ENCODE measurements at places on chromosomes 6 and 20.

DNA sequence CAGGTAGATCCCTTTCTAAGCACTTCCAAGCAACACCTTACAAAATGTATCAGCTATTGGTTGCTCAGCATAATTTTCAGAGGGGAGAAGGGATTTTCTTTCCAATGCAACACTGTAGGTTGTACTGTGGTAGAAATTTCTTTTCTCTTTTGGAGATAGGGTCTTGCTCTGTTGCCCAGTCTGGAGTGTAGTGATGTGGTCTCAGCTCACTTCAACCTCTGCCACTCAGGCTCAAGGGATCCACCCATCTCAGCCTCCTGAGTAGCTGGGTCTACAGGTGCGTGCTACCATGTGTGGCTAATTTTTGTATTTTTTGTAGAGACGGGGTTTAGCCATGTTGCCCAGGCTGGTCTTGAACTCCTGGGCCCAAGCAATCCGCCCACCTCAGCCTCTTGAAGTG lies 16.3 kb downstream of the RAD21L1 start:
- DNase-seq = no peak

GRCh38 chr20:41232973-41233926 lies 84.3 kb downstream of the ZHX3 start:
- peak; percentile 21 for DNase-seq

- no peak for DNase-seq
Measured at GRCh38 chr20:8652396-8652795, 416.5 kb upstream of the PLCB4 start.

DNA sequence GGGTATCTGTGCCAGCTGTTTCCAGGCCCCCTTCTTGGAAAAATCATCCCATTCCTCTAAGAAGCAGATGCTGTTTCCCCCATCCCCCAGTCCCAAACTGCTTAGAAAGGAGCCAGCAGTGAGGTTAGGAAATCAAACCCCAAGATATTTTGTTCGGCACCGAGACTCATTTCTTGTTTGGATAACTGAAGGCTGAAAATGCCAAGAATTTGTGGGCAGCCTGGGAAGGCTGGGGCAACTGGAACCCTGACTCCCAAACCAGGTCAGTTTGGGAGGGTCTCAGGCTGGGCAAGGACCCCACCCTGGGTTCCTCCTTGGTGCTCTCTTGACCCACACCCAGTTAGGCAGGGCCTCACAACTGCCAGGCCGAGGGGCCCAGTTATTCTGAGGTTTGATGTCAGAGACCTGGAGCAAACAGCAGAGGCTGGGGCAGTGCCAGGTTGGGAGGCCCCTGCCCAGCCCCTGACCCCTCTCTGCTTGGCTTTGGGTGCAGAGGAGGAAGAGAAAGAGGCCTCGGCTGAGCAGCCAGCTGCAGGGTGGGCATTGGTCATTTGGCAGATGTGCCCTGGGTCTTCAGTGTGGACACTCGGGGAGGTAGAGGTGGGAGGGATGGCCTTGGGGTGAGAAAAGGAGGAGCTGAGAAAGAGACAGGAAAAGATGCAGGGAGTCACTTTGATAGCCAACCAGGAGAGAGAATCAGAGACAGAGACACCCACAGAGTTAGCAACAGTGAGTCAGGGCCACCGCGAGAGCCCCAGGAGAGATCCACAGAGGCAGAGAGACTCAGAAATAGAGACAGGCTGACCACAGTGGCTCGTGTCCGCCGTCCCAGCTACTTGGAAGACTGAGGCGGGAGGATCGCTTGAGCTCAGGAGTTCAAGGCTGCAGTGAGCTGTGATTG lies 5.0 kb downstream of the ANGPT4 start:
- no peak for DNase-seq

DNA sequence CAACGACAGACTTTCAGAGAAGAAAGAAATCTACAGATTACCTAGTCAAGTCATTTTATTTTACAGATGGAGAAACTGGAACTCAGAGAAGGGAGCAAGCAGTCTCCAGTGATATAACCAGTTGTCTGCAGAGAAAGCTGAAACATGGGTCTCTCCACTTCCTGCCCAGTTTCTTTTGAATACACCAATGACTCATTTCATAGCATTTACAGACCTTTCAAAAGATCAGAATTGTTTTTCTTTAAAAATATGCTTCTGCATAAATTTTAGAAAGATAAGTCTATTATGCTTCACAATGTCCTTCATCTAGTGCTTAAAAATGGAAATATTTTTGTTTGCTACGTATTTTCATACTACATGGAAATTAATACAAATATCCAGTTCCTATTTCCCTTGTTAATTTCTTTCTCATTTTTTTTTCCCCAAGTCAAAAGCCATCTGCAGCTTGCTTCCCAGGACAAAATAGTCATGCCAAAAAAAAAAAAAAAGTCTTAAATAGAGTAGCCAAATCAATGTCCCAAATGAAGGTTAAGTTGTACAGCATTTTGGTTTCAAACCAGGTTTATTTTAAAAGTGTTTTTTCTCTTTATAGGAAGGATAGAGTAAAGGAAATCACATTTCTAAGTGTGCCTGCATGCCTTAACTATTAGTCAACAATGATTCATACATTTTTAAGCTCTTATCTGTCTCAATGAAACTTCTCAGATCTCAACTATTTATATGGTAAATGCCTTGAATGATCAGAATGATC lies 36.9 kb downstream of the ARHGAP18 start:
- peak; percentile 36 for DNase-seq

GRCh38 chr6:26420688-26421171 lies 18.7 kb downstream of the BTN3A1 start:
- DNase-seq = peak; percentile 15

DNA sequence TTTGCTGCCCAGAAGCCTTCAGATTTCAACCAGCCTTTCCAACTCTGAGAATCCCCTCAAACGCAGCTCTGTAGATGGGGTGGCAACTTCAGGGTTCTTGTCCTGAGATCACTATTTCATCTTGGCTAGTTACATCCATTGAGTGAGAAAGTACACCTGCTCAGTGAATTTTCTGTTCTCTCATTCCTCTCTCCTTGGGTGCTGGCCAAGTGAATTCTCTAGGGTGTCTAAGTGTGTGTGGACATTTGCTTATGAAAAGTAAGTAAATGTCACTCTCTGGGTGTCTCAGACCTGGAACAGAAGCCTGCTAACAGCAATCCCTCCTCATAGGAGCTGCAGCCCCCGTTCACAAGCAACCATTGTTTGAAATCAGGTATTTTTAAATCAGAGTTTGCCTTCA lies 3.8 kb downstream of the RIN2 start:
- peak; percentile 40 for DNase-seq

GRCh38 chr6:14882394-14883026 lies 363.4 kb upstream of the JARID2 start:
- DNase-seq = peak; percentile 38

DNA sequence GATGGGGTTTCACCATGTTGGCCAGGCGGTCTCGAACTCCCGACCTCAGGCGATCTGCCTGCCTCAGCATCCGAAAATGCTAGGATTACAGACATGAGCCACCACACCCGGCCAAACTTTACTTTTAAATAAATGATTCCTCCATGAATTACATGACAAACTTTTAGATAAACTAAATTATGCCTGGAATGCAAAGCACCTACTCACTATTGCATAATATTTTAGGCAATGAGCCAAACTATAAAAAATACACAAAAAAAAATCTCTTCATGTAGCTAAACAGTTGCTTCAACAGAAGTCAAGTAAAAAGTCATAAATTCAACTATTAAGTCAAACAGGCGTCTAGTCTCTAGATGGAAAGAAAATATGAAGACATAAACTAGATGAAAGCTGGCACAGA lies 56.5 kb downstream of the PTPRK start:
- DNase-seq = peak; percentile 61

DNA sequence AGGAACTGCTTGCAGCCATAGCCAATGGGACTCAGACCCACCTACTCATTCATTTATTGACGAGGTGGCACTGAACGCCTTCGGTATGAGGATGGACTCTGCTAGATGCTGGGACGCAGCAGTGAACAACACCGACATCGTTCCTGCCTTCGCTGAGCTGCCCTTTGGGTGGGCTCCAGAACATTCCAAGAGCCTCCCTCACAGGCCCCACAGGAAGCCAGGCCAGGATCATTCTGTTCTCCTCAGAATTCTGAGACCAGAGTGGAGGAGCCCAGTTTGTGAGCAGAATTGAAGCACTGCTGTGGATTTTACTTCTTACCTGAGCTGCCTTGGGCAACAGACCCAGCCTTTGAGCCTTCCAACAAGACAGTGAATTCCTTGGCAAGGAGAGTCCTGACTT lies 82.1 kb downstream of the KCNB1 start:
- DNase-seq = no peak

DNA sequence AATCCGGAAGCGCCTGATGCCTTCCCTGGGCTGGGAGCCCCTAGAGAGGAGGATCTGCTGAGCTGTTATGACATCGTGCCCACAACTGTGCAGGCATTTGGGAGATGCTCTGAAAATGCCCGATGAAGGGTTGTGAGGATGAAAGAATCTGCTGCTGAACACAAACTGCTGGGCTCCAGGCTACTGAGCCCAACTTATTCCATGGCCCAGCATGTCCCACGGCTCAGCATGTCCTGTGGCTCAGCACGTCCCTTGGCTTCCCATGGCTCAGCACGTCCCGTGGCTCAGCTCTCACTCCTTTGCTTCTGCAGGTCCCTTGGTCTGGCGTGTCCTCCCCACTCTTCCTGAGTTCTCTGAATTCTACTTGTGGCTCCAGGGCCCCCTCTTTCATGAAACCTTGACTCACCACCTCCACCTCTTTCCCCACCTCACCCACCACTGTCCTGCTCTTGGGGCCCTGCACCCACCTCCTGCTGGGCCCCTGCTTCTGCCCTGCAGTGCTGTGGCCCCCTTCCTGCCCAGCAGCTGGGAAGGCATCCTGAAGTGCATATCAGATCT lies 80.4 kb downstream of the PHACTR3 start:
- no peak for DNase-seq

- DNase-seq = peak; percentile 61
Measured at GRCh38 chr20:41617059-41617901, 897 bp downstream of the CHD6 start.

GRCh38 chr6:1774226-1774915 lies 164.7 kb downstream of the FOXC1 start:
- no peak for DNase-seq

DNA sequence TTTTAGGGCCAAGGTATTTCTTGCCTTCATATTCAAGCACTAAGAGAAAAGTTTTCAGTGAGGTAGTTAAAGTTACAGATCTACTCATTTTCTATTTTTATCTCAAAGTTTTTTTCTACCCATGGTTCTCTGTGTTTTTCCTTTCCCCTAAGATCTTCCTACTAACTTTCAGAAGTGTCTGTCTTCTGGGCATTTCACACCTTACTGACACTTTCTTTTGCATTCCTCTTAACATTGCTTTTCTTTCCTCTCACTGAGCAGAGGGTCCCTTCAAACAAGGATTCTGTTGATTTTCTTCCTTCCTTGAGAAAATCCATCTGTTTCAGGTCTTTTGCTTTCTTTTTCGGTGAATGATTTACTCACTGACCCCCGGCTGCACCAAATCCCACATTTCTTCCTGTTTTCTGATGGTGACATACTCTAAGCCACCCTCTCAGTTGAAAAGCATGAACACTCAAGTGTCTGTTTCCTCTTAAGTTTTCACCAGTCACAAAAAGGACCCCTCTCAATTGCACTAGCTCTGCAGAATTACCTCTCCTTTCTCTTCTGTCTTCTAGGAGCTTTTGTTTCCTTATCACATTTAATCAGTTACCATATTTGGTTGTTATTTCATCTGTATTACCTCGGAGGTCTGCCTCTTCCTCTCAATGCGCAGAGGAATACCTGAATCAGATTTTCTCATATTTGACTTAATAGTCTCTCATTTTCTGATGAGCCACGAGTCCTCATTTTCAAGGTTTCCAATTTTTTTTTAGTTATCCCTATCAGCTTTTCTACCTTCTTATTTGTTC lies 73.5 kb upstream of the RNF217 start:
- no peak for DNase-seq

DNA sequence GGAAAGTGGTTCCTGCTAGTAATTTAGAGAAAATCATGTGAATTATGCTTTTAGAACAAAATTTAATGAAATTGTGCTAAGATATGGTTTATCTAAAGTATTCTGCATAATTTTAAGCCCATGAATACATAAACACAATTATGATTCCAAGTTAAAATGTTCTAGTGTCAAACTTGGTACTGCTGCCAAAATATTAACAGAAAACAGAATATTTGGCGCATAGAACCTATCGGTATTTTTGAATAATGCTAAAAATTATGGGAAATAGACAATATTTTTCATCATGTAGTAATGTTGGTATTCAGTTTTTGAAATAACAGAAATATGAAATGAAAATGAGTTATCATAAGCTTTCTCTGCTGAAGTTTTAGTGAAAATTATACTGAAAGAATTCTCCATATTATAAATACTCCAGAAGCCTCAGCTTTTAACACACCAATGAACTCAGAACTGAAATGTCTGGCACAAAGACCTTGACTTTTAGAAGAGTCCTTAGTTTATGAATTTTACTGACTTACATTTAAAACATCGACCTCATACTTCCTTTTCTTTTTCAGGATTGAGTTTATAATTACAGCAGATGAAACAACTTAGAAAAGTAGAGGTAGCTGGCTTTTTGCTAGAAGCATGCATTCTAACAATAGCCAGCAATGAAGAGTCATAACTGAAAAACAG lies 1192.3 kb upstream of the GJE1 start:
- no peak for DNase-seq

All from NCI-H69 (cell line).